AG09319 (cell line): ENCODE measurements at places on chromosomes 7 and 10.
A peak's percentile ranks its signal among the peaks of the same experiment; 100 is the strongest.

- no peak for DNase-seq
These were observed 51.8 kb downstream of the ANLN start for GRCh38 chr7:36441344-36442022.

DNA sequence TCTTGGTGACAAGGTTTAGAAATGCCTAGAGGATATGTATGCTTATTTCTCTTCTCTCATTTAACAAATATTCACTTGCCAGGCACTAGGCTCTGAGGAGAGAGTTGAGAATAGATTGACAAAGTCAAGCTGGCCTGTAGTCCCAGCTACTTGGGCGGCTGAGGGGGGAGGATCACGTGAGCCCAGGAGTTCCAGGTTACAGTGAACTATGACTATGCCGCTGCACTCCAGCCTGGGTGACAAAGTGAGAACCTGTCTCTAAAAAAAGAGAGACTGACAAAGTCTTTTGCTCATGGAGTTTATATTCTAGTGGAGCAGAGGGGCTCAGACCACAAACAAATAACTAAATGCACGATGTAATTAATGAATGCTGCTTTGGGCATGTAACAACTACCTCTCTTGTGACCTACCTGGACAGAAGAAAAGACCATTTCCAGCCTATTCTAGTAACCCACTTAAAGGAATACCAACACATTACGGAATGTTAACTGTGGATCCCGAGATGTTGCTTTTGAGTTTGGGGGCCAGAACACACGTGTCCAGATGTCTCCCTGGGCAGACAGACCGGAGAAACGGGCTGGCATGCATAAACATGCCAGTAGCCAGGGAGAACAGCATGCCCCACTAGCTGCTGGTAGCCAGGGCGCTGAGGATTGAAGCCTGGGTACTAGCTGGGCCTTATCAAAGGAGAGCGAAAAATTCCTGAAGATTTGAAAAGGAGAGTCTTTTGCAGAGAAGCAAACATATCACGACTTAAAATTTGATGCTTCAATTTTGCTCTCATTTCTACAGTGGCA lies 2.6 kb upstream of the BMPR1A start:
- DNase-seq = no peak

DNA sequence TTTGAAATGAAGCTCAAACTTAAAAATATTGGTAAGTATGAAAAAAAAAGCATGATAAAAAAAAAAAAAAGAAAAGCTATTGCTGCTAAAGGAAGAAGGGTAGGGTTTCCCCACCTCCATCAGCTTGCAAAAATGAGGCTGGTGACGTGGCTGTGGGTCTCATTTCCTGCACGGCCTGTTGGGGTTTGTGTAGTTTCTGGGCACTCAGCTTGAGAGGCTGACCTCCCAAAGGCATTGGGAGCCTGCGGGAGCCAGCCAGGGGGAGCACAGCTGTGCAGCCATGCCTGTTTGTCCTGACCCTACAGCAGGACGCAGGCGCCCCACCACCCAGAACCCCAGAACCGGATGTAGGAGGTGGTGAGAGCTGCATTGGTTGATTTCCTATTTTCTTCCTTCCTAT lies 48.8 kb upstream of the CARD11 start:
- DNase-seq = no peak

- peak; percentile 5 for DNase-seq
These were observed 174.5 kb upstream of the HDAC9 start for GRCh38 chr7:18320971-18321567.

GRCh38 chr7:35250941-35251340 lies 3.0 kb downstream of the TBX20 start:
- DNase-seq = no peak

- no peak for DNase-seq
These were observed 124.7 kb downstream of the GRM3 start for GRCh38 chr7:86768394-86768793.

- no peak for DNase-seq
These were observed 259.9 kb downstream of the CACNA2D1 start for GRCh38 chr7:82183634-82184033.

DNA sequence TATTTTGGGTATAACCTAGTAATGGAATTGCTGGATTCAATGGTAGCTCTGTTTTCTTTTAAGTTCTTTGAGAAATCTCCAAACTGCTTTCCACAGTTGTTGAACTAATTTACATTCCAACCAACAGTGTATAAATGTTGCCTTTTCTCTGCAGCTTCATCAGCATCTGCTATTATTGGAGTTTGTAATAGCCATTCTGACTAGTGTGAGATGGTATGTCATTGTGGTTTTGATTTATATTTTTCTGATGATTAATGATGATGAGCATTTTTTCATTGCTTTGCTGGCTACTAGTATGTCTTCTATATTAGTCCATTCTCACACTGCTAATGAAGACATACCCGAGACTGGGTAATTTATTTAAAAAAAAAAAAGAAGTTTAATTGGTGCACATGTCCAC lies 248.6 kb upstream of the MAGI2 start:
- DNase-seq = peak; percentile 5

DNA sequence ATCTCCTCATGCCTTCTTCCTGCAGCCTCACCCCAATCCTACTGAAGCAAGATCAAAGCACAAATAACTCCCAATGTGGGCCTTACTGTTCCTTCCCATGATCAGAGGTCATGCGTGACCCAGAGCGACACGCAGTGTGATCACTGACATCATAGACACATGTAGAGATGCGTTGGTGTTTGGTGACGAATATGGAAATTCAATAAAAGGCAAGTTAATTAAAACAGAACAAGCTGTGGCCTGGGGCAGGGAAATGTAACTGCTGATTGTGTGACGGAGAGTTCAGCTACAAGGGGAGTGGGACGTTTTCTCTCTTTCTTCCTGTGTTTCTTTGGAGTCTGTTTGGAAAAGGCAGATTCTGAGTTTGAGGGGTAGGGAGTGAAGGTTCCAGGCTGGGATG lies 34.8 kb upstream of the CARD11 start:
- DNase-seq = no peak

DNA sequence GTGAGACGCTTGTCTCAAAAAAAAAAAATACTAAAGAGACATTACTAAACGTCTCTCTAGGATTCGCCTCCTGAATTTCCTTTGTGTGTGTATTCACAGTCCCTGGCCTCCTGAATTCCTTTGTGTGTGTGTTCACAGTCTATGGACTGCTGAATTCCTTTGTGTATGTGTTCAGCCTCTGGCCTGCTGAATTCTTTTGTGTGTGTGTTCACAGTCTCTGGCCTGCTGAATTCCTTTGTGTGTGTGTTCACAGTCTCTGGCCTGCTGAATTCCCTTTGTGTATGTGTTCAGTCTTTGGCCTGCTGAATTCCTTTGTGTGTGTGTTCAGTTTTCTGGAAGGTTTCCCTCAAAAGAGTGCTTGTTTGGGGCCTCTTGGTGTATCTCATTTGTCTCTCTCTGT lies 8.2 kb downstream of the BMS1 start:
- no peak for DNase-seq
